NCI-H460 (cell line): ENCODE measurements at places on chromosomes 4 and X. TPM values are rescaled to one million over a fixed set of nuclear protein-coding genes. Genes with fewer than 3 reads are reported as not detected.

DNA sequence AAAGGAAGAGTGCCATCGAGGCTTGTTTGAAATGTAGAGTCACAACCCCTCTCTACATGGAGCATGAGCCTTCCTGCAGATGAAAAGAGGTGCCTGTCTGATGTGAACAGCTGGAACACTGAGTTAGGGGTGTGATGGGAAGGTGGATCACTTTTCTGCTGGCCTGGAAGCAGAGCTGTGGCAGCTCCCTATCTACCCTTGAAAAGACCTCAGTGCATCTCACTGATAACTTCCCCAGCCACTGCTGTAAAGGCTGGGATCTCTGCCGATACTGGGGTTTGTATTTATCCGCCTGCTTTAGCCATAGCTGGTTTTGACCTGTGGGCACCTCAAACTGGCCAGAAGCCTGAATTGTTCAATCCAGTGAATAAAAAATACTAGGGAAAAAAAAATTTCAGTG is 46.8 kb downstream of the HPGD start:
- DNase-seq = no peak

DNA sequence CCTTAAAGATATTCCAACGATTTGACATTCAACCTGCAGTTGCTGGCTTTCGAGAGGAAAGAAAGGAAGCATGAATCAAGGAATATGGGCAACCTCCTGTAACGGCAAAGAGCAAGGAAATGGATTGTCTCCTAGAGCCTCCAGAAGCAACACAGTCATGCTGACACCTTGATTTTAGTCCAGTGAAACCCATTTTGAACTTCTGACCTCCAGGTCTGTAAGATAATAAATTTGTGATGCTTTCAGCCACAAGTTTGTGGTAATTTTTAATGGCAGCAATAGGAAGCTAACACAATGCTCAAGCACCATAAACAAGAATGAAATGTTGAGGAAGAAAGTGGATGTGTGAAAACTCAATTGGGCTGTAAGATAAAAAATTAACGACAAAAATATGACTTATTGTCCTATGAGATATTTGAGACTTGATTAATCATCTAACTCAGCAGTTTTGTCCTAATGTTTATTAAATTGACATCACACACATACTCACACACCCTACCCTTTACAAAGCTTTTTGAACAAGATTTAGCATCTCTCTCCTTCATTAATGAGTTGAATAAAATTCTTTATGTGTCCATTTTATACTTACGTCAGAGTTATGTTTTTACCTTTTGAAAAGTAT is 857.2 kb upstream of the INTU start:
- no peak for DNase-seq

DNA sequence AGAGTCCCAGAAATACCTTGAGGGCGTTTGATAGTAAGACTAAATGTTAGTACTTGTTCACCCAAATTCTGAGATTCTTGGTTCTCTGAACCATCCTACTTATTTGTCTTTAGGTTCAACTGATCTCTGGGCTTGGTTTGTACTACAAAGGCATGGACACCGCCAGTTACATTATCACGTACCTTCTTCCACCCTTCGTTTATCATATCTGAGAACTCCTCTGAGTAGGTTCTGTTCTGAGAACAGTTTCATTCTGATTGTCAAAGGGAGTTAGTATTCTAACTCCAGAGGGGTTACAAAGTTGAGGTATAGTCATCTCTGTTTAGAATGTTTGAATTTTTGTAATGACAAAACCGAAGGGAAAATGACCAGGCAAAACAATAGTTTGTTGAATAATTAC is 19.3 kb downstream of the ZFX start:
- DNase-seq = no peak

DNA sequence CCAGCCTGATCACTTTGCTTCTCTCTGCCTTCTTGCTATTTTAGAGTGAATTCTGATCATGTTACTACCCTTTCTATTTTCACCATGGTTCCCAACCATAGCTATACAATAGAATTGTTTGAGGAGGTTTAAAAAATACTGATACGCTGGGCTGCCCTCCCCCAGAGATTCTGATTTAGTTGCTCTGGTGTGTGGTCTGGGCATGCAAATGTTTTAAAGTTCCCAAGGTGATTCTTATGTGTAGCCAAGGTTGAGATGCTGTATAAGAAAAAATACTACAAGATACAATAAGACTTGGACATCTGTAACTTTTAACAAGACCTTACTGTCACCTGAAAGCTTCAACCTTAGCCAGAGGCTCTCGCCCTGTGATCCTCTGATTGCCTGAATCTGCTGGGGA is 22.2 kb upstream of the INTS6L start:
- DNase-seq = no peak

DNA sequence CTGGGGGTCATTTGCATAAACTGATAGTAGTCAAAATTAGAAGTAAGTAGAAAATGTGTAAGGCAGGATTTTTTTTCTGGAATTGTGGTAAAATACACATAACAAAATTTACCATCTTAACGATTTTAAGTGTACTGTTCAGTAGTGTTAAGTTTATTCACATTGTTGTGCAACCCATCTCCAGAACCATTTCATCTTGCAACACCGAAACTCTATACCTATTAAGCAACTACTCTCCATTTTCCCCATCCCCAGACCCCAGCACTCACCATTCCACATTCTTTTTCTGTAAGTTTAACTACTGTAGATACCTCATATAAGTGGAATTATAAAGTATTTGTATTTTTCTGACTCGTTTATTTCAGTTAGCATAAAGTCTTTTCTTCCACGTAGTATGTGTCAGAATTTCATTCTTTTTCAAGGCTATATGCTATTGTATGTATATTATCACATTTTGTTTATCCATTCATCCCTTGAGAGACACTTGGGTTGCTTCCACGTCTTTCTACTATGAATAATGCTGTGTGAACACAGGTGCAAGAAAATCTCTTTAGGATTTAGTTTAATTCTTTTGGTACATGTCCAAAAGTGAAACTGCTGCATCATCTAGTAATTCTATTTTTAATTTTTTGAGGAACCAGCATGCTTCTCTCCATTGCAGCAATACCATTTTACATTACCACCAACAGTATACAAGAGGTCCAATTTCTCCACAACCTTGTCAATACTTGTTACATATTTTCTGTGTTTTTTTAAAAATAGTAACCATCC is 39.1 kb upstream of the NSUN7 start:
- DNase-seq = no peak

DNA sequence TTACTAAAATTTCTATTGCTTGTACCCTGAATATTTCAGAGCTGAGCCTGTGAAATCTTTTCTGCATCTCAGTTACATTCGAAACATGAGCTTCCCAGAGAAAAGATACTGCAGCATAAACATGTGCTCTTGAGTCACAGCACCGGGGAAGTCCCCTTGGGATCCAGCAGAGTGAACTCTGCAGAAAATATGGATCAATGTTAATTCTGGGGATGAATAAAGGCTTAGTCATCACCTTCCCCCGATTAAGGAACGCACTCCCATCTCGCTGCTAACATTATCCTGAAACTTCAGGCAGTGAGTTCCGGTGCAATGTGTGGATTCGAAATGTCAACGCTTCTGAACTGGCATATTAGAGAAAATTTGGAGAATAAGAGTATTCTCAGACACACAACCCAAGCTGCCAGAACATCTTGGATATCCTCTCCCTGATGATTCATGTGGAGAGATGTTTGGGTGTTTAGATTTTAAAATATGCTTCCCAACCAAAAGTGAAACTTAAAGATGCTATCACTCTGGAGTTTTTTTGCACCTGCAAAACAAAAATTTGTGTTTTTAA is 90.8 kb downstream of the IRF2 start:
- DNase-seq = peak; percentile 60

GRCh38 chr4:83191026-83191425 is 76.5 kb upstream of the PLAC8 start:
- DNase-seq = no peak

- no peak for DNase-seq
These were observed 178.9 kb upstream of the SPRY1 start for GRCh38 chr4:123217664-123218063.

DNA sequence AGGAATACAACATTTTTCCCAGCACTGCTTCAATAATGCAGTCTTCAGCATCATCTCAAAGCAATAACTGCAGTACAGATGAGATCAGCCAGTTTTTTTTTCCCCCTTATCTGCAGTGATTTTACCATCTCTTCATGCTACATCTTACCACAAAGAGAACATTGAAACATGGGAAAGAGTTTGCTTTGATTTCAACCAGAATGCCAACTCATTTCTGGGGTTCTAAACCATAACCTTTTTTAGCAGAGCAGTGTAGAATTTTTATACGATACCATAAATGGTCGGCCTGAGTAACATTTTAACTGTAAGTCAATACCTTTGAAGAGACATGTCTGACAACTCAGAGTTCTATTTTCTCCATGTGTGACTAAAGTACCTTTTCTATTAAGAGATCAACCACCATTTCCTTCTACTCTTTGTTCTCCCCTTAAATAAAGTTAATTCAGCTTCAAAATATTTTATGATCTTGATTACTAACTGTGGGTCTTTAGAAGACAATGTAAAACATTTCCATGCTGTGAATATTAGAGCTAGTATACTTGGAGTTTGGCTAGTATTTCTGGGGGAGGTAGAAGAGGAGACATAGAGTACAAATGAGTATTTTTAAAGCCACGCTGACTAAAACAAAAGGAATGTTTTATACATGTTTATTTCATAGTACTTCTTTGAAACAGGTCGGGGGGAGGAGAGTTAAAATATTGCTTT is 69.1 kb downstream of the TET2 start:
- DNase-seq = no peak

DNA sequence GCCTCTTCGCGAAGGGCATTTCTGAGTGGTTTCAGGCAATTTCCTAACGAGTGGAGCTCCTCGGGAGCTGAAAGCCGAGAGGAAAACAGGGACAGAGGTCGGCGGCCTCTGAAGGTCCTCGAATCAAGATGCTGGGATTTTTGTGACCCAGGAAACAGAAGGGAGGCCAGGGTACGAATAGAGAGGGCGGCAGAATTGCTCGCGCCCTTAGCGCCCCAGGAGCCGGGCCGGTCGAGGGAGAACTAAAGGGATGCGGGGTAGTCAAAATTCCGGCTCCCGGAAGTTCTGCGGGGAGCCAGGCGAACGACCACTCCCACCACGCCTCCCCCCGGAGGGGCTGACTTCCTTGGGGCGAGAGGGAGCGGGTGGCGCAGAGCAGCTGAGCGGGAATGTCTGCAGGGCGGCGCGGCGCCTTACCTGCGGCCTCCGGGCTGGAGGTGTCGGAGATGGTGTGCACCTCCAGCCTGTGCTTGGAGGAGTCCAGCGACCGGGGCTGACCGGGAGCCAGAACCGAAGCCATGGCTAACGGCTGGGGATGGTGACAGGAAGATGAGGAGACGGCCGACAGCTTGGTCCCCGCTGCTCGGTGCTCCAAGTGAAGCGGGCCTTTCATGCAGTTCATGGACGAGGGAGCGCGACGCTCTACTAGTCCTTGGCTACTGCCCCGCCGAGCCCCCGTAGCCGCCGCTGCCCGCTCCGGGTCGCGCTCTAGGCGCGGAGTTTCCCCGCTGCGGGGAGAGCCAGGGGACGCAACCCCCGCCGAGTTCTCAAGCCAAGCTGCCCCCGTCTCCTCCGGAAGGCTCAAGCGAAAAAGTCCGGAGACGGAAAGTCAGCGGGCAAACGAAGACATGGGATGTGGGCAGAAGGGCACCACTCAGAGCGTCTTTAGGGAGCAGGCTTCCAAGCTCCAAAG is 782 bp downstream of the PITX2 start:
- DNase-seq = no peak

DNA sequence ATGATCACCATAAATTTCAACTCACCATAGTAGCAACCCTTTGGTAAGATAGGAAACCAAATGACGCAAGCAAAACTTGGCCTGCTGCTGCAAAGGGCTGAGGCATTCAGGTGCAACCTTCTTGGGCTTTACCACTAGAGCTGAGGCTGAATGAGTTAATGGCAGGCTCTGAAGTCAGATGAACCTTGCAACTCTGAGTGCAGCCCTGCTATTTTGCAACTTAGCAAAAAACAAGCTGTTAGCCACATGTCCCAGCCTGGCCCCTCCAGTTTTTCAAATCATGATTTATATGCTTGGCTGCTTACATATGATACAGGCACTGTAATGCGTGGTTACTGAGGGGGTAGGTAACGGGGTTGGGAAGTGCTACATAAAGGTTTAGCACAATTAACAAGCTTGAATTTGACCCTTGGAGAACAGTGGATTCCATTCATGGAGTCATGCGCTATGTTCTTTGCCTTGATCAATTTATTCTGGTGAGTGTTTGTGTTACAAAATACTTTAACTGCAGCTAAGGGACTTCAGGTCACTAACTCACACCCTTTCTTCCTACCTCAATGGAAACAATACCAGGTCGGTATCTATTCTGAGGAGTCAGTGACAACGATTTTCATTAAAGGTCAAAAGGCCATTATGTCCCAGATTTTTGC is 80.5 kb upstream of the PPARGC1A start:
- DNase-seq = no peak

GRCh38 chr4:159706704-159707103 is 603.8 kb downstream of the RAPGEF2 start:
- no peak for DNase-seq

GRCh38 chrX:56793112-56793430 is 64.0 kb downstream of the NBDY start:
- no peak for DNase-seq

LRAT gene
- 0.38 and 0.79 TPM in 2 replicates for total RNA-seq

TCEAL5 gene
- total RNA-seq = not detected in 2 replicates

SUPT20HL1 gene
- not detected in 2 replicates for total RNA-seq

CPLX1 gene
- total RNA-seq = 0.10 and 0.61 TPM in 2 replicates

RS1 gene
- not detected in 2 replicates for total RNA-seq
